Esophagus squamous epithelium (tissue), 5 donors: ENCODE measurements at places on chromosomes 6 and 20.

DNA sequence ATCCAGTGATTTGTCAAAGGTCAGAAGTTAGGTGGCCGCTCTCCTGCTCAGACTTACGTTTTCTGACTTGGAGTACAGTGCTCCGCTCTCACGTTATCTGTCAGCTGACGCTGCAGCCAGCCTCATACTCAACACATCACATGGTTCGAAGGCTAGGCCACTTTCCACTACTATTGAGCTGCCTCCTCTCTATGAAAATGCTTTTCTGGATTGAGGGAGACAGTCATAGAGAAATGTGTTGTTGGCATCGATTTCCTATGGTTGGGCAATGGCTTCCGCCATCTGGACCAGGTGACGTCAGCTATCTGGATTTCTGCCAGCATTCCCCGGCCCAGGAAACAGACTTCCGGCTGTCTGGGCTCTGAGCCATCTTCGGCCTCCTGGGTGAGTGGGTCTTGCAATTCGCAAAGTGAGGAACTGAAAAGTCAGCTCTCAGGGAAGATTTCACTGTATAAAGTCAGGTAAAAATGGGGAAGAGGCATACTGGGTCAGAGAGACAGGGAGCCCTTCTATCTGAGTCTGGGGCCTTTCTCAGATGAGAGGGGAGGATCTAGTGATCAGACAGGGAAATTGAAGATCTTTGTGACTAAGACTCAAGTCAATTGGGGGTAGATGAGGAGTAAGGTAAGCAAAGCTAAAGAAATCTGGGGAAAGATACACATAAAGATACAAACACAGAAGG, 37.5 kb upstream of the IER3 start:
- no peaks in the 10 kb centered on the region for H3K27me3 ChIP-seq
- H3K4me1 ChIP-seq, result peaks cover 3% of the 10 kb centered on the region
- no peak overlapping the region for H3K4me3 ChIP-seq
- H3K27ac ChIP-seq, result peak overlapping the region; percentile 81

DNA sequence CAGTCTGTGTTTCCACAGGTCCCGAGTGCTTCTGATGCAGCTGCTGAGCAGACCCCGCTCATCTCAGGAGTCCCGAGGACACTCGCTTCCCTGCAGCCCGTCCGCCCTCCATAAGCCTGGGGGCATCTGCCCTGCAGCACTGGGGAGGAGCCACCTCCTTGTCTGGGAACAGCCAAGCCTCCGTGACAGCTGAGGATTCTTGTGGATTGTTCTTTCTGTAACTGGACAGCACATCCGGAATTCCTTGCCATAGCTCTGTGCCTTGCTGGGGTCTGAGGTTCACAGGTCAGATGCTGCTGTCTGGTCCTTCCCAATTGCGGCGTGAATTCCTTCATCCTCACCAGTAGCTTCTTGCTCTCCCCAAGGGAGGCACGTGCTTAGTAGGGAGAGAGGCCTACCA, 38.4 kb upstream of the FNDC1 start:
- no peaks in the 10 kb centered on the region for H3K4me1 ChIP-seq
- no peak overlapping the region for H3K27ac ChIP-seq
- no peak overlapping the region for H3K4me3 ChIP-seq
- no peaks in the 10 kb centered on the region for H3K36me3 ChIP-seq
- no peak for DNase-seq

GRCh38 chr6:40727271-40727670, 140.1 kb upstream of the LRFN2 start:
- H3K27ac ChIP-seq, result no peak overlapping the region
- no peaks in the 10 kb centered on the region for H3K4me1 ChIP-seq
- DNase-seq, result no peak
- no peaks in the 10 kb centered on the region for H3K36me3 ChIP-seq
- no peak overlapping the region for H3K4me3 ChIP-seq

- H3K27me3 ChIP-seq, result no peaks in the 10 kb centered on the region
- peaks cover 44% of the 10 kb centered on the region for H3K4me1 ChIP-seq
- H3K36me3 ChIP-seq, result no peaks in the 10 kb centered on the region
- no peak overlapping the region for H3K27ac ChIP-seq
- H3K4me3 ChIP-seq, result no peak overlapping the region
- DNase-seq, result no peak
Observed at GRCh38 chr6:138001750-138002349, 105.4 kb downstream of the PERP start.

- H3K36me3 ChIP-seq, result no peaks in the 10 kb centered on the region
- H3K4me1 ChIP-seq, result peaks cover 6% of the 10 kb centered on the region
- no peak overlapping the region for H3K27ac ChIP-seq
- DNase-seq, result no peak
- no peak overlapping the region for H3K4me3 ChIP-seq
Observed at GRCh38 chr6:3379482-3380060, 77.3 kb downstream of the SLC22A23 start.

DNA sequence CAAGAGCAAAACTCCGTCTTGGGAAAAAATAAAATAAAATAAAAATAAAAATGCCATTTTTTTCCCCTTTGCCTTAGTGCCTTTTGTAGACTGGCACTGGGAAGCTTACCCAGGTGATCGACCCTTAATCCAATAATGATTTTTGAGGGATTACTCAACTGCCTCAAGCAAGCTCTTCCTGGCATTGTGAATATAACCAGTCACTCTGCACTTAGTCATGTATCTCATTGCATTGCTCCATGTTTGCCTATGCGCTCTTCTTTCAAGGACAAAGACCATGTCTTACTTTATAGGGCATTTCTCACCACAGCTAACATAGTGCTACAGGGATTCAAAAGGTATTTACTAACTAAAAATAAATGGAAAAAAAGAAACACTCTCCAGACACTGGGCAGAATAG, 13.0 kb downstream of the GFOD1 start:
- peaks cover 7% of the 10 kb centered on the region for H3K4me1 ChIP-seq
- DNase-seq, result no peak
- H3K27me3 ChIP-seq, result no peaks in the 10 kb centered on the region
- peaks cover 22% of the 10 kb centered on the region for H3K36me3 ChIP-seq
- no peak overlapping the region for H3K27ac ChIP-seq
- no peak overlapping the region for H3K4me3 ChIP-seq

DNA sequence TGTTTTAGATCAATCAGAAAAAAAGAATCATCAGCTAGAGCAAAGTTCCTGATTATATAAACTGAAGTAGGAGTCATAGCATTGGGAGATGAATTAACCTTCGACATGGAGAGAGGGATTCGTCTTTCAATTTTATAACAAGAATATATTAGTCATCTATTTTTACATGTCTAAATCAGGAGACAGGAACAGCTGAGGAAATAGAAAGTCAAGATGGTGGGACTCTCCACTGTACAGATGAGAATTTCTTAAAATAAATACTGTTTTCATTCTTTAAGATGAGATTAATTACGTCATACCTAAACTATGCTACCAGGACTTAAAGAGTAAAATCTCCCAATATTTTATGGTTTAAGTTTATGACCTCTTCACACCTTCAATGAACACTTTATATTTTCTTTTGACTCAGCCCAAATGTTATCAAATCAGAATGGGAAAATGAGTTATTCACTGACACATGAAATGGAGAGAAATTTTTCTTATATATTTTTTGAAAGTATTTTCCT, 1137.7 kb downstream of the EPHA7 start:
- no peaks in the 10 kb centered on the region for H3K27me3 ChIP-seq
- no peak overlapping the region for H3K27ac ChIP-seq
- DNase-seq, result no peak
- no peaks in the 10 kb centered on the region for H3K4me1 ChIP-seq
- no peak overlapping the region for H3K4me3 ChIP-seq

DNA sequence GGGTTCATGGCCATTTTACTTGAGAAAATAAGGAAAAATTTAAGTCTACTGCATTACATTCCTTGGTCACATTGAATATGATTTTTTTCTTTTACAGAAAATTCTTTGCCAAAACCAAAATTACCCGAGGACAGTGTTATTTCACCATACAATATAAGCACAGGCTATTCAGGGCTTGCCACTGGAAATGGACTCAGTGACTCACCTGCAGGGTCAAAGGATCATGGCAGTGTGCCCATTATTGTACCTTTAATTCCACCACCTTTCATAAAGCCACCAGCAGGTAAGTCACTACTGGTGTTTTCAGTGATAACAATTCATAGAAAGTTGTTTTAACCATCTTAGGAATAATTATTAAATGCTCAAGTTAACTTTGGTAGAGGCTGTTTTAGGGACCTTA, 16.2 kb downstream of the SOBP start:
- no peak for DNase-seq
- no peaks in the 10 kb centered on the region for H3K27me3 ChIP-seq
- H3K4me1 ChIP-seq, result no peaks in the 10 kb centered on the region
- no peak overlapping the region for H3K27ac ChIP-seq

GRCh38 chr6:70136996-70137395, 165.9 kb downstream of the COL9A1 start:
- H3K36me3 ChIP-seq, result no peaks in the 10 kb centered on the region
- no peaks in the 10 kb centered on the region for H3K27me3 ChIP-seq
- H3K27ac ChIP-seq, result no peak overlapping the region
- H3K4me1 ChIP-seq, result no peaks in the 10 kb centered on the region
- DNase-seq, result no peak
- H3K4me3 ChIP-seq, result no peak overlapping the region

DNA sequence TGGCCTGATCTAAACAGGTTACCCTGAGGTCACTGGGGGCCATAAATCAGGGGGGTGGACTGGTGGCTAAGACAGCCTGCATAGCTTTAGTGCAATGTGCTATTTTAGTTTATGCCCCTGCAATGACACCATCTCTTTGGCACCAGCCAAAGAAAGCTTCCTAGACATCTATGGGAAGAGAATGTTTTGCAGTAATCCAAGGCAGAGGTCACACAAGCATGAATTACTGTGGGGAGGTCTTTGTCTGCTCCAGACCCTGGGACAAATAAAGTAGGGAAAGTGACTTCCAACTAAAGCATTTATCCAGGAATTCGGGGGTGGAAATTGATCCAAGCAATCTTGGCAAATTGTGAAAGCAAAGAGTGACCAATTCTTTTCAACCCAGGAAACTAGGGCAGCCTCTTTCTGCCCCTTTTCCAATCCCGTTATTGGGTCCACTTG, 5.3 kb downstream of the RIPOR2 start:
- DNase-seq, result no peak
- no peak overlapping the region for H3K27ac ChIP-seq
- no peak overlapping the region for H3K4me3 ChIP-seq
- H3K36me3 ChIP-seq, result no peaks in the 10 kb centered on the region

- no peak overlapping the region for H3K27ac ChIP-seq
- H3K4me1 ChIP-seq, result no peaks in the 10 kb centered on the region
- no peak for DNase-seq
- no peak overlapping the region for H3K4me3 ChIP-seq
Observed at GRCh38 chr6:115982453-115982852, 78.2 kb downstream of the FRK start.

- H3K27ac ChIP-seq, result peak overlapping the region; percentile 3
- no peaks in the 10 kb centered on the region for H3K36me3 ChIP-seq
Observed at GRCh38 chr6:118581489-118581959, 33.4 kb downstream of the PLN start.

DNA sequence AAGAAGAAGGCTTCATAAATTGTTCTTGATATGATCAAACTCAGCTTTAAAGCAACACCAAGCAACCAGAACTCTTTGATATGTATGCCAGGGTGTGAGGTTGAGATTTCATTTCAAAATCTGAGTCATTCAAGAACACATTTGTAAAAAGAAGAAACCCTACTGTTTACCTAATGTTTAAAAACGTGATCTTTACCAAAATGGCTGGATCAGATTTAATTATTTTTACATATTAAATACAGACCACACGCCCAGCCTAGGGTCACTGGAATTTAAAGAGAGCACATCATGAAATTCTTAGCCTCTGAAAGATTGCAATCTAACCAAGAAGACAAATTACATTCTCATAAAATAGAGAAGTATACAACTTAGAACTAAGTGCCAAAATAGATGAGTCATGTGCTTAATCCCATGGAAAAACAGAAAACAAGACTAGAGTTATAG, 206.8 kb upstream of the SMLR1 start:
- no peak overlapping the region for H3K4me3 ChIP-seq
- H3K4me1 ChIP-seq, result no peaks in the 10 kb centered on the region

- H3K27me3 ChIP-seq, result no peaks in the 10 kb centered on the region
- H3K36me3 ChIP-seq, result no peaks in the 10 kb centered on the region
- no peaks in the 10 kb centered on the region for H3K4me1 ChIP-seq
Observed at GRCh38 chr6:73558624-73559398, 38.0 kb upstream of the EEF1A1 start.

DNA sequence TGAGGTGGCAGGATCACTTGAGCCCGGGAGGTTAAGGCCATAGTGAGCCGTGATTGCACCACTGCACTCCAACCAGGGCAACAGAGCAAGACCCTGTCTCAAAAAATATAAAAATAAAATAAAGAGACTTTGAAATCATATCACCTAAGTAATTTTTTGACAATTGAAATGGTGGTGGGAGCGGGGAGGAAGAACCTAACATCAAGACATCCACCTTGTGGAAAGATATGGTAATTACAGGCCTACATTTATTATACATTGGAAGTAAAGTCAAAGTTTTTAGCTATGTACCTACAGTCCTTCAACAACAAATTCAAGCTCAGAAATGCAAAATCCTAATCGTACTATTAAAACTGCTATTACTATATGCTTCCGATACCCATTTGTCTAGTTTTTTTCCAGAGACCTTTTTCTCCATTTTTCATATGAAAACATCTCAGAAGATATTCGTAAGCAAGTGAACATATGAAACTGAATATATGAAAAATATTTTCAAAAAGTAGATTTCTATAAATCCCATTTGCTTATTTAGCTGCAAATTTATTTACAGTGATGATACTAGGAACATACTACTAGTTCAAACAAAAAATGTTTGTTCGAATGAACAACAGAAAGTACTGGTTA, 83.3 kb downstream of the SYCP2 start:
- H3K36me3 ChIP-seq, result no peaks in the 10 kb centered on the region
- no peaks in the 10 kb centered on the region for H3K4me1 ChIP-seq
- H3K4me3 ChIP-seq, result no peak overlapping the region
- no peak overlapping the region for H3K27ac ChIP-seq

GRCh38 chr6:15036690-15037245, 209.1 kb upstream of the JARID2 start:
- no peaks in the 10 kb centered on the region for H3K27me3 ChIP-seq
- no peak overlapping the region for H3K27ac ChIP-seq
- no peaks in the 10 kb centered on the region for H3K36me3 ChIP-seq
- H3K4me1 ChIP-seq, result no peaks in the 10 kb centered on the region
- DNase-seq, result no peak

DNA sequence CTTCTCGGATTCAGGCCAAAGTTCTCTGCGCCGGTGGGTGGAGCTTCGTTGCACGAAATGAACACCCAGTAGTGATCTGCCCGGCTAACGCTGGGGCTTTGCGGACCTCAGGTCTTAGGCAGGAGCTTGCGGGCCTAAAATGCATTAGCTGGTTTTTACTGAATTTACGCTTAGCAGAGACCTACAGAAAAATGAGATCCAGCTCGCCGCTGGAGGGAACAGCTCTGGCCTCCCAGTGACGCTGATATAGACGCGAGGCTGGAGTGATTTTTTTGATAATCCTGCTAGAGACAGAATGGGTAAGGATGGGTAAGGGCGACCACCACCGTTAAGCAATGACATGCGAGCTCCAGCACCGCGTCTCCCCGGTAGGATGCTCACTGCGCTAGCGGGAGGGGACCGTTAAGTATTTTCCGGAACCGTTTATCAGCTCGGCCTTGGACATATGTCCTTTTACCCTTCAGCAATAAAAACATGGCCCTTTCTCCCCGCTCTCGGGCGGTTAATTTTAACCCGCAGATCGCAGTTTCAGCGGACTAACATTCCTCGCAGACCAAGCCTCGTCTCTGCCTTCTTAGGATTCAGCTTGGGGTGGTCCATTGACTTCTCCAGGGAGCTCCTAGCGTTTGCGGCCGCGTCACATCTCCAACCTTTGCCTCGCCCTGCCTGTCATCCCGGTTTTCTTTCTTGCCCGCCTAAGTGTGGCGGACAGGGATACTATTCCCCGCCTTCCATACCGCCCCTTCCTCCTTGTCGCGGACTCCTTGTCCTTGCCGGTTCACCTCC, 109.3 kb downstream of the GPX5 start:
- H3K36me3 ChIP-seq, result no peaks in the 10 kb centered on the region
- H3K4me1 ChIP-seq, result no peaks in the 10 kb centered on the region
- H3K27ac ChIP-seq, result no peak overlapping the region
- DNase-seq, result no peak
- H3K4me3 ChIP-seq, result peak overlapping the region; percentile 24
